Neural progenitor cell (in vitro differentiated cells): ENCODE measurements at places on chromosomes 12 and 14. TPM values are rescaled to one million over a fixed set of nuclear protein-coding genes. Genes with fewer than 3 reads are reported as not detected.

Gene VIPAS39
- total RNA-seq, result 29.7 and 31.2 TPM in 2 replicates

Gene FAM186B
- total RNA-seq, result 0.25 TPM in 1 of 2 replicates, not detected in the other

Gene ZDHHC22
- 0.07 and 0.31 TPM in 2 replicates for total RNA-seq

Gene COCH
- 23.1 and 31.1 TPM in 2 replicates for total RNA-seq

Gene IKZF4
- 2.1 and 4.4 TPM in 2 replicates for total RNA-seq

Gene LTB4R
- 1.9 and 4.6 TPM in 2 replicates for total RNA-seq

GRCh38 chr12:33825442-33825841 is 196.9 kb upstream of the ALG10 start:
- no peak for DNase-seq

GRCh38 chr12:59699421-59700152 is 103.8 kb downstream of the SLC16A7 start:
- DNase-seq, result no peak

DNA sequence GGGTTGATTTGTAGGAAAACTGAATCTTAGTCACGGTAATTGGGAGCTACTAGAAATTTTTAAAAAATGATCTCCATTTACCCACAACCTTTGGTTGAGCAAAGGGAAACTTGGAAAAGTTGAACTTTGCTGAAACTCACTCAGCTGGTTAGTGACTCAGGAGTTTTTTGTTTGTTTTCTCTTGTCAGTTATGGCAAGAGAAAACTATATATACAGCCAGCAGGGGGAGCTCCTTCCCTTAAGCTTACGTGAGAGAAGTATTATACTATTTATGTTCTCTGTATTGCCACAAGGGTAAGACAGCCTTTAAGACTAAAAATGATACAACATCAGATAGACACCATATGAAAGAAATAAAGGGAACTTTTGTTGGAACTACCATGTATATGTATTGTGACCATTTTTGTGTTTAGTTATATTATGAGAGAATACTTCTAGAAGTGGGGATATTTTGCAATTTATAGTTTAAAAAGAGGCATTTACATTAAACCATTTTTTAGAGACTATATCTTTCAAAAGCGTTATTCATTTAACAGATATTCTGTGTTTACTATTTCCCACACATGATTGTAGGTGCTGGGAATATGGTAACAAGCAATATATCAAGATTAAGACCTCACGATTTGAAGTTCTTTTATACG is 28.1 kb upstream of the TBC1D30 start:
- DNase-seq, result peak; percentile 86

DNA sequence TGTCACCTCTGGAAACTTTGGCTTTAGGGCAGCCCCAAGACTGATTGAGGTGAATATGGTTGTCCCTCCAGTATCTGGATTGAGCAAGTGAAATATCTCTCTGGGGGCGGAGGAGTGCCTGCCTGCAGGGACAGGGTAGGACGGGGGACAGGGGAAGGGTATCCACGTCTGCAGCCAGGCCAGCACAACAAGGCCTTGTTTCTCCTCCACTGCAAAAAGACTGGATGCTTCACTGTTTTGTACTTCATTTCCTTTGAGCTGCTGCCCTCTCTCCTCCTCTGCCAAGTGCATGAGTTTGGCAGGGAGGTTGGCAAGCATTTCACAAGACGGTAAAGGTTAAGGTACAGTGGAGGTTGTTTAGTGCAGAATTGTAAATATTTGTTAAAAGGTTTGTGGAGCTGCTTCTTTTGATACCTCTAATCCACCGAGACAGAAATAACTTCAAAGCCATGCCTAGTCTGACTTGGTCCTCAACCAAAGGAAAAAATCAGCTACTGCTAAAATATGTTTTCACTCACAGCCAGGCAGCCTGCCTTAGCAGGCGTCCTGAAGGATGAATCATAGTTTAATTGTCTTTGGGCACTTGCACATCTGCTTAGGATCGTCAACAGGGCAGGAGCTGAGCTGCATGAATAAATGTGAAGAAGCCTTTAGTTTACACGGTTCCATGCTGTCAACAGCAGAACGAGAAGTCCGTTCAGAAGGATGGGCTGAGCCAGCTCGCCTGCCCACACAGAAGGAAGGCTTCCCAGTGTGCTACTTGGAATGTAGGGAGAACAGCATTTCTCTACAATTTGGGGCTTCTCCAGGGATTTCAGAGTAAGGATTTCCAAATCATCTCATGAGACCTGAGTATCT is 269.7 kb downstream of the TTC6 start:
- no peak for DNase-seq

DNA sequence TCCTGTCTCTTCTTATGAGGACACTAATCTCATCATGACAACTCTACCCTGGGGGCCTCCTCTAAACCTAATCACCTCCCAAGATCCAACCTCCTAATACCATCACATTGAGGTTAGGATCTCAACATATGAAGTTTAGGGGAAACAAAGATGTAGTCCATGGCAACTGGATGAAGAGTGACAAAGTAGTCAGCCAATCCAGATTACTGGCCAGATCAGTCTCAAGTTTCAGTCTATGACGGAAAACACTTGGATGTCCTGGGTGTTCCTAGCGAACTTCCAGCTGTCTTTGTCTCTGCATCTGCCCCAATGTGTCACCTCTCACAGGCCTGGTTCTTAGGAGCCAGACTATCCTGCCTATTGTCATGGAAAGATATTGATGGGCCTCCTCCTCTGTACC is 630.8 kb downstream of the AACS start:
- no peak for DNase-seq

GRCh38 chr12:24838531-24838950 is 110.4 kb downstream of the BCAT1 start:
- no peak for DNase-seq

- no peak for DNase-seq
These were observed 129.6 kb downstream of the EMP1 start for GRCh38 chr12:13326076-13326475.

DNA sequence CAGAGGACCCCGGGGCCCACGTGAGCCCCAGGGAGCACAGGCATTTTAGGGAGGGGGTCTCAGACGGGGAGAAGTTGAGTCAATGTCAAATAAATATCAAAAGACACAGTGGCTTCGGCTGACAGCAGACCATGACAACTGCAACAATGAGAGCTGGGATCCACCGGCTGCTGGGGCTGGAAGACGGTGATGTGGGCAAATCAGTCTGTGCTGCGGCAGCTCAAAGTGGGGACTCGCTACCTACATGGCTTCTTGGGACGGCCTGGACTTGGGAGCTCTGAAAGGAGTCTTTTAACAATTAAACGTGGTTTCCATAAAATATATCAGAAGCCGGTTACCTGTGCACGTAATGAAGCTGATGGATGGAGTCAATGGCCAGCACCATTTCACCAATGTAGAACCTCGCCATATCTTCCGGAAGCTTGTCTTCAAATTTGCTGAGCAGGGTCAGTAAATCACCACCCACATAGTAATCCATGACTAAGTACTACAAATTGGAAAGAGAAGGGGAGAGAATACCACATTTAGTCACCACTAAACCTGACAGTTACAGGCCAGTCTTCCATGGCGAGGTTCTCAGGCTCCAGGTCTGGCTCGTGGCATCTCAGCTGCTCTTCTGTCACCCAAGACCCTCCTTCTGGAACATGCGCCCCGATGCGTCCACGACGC is 58.0 kb downstream of the CDC42BPB start:
- no peak for DNase-seq

GRCh38 chr12:128796439-128797118 is 27.2 kb downstream of the SLC15A4 start:
- no peak for DNase-seq

GRCh38 chr14:23558346-23559009 is 2.4 kb downstream of the THTPA start:
- DNase-seq, result no peak

GRCh38 chr14:50846226-50846880 is 15.4 kb upstream of the NIN start:
- no peak for DNase-seq

GRCh38 chr12:50220363-50220995 is 53.3 kb upstream of the CERS5 start:
- peak; percentile 24 for DNase-seq

DNA sequence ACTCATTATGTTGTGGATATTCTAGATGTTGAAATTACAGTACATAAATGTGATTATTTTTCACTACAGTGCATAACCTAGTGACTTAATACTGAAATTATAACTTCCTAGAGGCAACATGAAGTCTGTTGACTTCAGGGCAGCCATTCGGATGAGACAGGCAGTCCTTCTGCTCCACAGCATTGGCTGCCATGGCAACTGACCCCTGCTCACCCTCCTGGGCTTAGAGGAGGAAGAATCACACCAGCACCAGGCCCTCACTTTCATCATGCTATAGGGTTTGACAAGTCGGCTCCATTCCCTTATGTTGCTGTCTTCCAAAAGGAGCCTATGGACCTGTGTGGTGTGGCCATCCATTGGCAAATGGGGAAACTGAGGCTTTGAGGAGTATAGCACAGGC is 233.5 kb upstream of the TMEM132C start:
- peak; percentile 10 for DNase-seq

DNA sequence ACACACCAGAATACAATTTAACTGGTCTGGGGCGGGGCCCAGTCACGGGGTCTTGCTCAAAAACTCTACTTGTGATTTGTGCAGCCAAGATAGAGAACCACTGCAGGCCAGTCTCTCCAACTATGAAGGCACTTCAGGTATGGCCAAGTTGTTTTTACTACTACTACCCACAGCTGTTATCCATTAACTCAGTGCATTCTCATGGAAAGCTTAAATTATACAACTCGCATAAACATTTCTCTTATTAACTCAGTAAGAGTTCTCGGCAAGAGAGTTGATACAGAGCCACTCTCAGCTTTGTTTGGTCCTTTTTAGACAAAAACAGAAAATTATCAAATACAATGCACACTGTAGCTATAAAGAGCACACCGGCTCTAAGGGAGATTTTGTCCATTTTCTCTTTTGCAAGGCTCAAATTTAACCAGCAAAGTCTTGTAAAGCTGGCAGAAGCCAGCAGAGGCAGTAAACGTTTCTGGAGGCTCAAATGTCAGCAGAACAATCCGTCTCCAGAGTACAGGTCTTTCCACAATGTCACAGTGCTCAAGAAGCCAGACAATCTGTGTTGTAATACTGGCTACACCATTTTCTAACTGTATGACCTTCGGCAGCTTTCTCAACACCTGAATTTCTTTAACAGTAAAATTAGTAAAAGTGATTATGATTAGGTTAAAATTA is 85.9 kb downstream of the PTGER2 start:
- DNase-seq, result peak; percentile 27

DNA sequence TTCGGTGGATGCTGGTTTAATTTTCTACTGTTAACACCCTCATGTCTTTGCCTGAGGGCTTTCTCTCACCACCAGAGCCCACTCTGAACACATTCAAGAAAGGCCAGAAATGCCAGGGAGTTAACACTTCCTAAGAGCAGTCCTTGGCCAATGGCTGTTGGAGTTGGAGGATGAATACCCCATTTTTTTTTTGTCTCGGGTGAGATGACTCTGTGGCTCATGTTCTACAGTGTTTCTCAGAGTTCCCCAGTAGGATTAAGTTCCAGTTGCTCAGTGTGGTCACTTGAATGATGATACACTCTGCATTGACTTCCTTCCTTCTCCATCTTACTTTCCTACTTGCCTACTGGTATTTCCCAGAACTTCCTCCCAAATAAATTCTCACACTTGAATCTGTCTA is 65.8 kb downstream of the FOS start:
- DNase-seq, result no peak

DNA sequence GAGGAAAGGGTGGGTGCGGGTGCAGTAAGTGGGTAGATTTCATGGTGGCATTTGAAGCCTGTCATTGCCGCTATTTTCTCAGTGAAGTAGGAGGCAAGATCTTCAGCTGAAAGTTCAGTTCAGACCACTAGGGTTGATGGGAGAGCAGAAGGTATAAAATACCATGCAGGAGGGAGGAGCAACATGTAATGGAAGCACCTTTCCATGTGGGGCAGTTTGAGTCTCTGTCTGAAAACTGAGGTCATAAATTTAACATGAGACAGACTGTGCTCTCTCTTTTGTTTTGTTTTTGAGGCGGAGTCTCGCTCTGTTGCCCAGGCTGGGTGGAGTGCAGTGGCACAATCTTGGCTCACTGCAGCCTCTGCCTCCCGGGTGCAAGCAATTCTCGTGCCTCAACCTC is 22.7 kb downstream of the LRRC74A start:
- DNase-seq, result no peak

DNA sequence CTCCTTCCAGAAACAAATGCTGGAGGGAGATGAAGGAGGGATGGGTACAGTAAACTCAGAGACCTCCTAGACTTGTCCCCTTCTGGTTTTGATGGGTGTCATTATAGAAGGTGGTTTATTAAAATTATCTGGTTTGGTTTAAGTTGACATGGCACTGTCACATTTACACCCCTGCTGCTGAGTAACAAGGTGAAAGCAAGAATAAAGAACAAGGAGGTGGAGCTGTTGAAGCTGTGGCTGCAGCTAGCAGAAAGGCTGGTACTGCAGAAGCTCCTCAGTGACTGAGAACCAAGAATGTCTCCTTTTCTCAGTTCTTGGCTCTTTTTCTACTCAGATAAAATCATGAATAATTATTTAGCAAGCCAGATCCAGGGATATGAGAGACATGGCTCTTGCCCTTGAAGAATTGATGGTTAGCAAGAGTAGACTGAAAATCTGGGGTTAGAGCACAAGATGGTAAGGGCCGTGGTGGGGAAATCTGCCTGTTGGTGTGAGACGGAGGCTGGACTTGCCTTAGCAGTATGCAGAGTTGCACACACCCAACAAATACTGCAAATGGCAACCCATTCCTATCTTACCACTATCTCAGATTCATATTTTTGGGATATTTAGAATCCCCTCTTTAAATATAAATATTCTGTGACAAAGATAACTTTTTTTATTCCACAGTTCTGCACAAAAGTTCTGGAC is at the start of gene GZMH:
TSS of gene GZMH (minus strand) at position 31 of the 690 bp plus-strand sequence. CDS start 72 bp downstream, outside the sequence.
- no peak for DNase-seq

GRCh38 chr14:35159742-35160409 is 37.5 kb downstream of the PRORP start:
- DNase-seq, result no peak

DNA sequence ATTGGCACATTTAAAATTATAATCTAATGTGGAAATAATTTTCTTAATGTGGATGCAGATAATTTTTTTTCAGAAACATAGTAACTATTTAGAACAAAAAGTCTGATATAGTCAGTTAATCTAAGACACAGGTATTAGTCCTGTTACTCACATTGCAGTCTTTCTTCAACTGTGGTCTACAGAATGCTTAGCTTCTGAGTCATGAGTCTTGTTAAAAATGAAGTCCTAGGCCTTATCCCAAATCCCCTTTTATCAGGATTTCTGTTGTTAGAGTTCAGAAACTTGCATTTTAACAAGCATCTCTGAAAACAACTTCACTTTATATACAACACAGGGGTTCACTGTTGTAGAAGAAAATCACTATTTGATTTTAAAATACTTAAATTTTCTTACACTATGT is 112.2 kb downstream of the SLC16A7 start:
- DNase-seq, result no peak
